Fibroblast of mammary gland (primary cell): ENCODE measurements at places on chromosomes 13 and 19.

- peak; percentile 29 for DNase-seq
These were observed 18.2 kb downstream of the UPF1 start for GRCh38 chr19:18849838-18850400.

DNA sequence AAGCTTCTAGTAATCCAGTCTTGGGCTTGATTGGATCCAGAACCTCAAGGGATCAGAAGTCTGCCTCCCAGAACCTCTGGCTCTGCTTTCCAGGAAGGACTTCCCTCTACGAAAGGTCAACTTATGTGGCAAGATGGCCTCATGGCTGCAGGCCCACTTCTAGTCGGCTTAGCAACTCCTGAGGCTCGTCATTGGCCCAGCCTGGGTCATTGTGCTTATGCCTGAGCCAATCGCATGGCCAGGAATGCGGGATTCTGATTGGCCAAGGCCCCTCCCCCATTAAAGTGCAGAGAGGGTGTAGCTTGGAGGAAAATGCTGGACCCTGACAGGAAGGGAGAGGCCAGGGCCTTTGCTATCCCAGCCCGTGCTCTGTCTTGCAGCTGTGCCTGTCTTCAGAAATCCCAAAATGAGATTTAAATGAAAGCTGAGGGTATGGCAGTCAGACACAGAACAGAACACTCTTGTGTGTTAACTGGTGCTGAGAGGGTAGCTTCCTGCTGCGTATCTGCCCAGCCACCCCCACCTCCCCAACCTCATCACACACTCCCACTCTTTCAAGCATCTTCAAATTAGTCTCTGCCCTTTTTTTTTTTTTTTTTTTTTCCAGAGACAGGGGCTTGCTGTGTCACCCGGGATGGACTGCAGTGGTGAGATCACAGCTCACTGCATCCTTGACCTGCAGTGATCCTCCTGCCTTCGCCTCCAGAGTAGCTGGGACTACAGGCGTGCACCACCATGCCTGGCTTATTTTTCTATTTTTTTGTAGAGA lies 5.5 kb upstream of the CCNE1 start:
- peak; percentile 82 for DNase-seq

GRCh38 chr19:41956621-41957020 lies 2.5 kb downstream of the RABAC1 start:
- no peak for DNase-seq

- no peak for DNase-seq
These were observed 43.8 kb upstream of the DCUN1D2 start for GRCh38 chr13:113534236-113534860.

- no peak for DNase-seq
These were observed 13.3 kb downstream of the ZDHHC20 start for GRCh38 chr13:21445759-21446158.

DNA sequence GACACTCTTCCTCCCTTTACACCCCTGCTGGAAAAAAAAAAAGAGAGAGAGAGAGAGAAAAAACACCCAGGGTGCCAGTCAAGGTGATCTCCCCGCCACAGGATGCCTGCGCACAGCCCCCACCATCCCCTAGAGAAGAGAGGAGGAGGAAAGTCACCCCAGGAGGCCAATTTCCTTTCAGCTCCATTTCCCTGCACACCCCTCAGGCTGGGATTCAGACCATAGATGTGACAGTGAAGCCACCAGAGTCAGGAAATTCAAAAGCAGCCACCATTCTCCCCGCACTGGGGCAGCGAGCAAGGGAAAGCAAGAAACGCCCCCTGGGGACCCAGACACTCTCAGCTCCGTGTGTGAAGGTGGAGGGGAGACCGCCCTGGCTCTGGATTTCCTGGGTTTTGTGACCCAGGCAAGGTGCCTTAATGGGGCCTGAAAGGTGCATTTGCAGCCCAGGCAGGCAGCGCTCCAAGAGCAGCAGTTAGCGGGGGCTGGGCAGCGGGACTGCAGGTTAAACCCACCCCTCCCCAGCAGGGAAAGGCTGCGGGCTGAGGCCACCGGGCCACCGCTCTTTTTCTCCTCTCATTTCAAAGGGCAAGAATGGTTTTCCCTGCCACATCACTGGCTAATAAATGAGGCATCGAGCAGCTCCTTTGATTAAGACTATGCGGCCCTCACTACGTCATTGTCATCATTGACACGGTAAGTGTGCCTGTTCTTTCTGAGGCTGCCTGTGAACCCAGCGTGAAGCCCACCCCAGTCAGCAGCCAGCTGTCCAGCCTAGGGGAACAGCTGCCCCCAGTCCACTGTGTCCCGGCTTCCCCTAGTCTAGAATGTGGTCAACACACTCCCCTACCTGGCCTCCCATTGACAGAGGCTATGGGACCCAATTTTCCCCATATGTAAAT lies 83.8 kb upstream of the TM9SF2 start:
- DNase-seq: no peak

- no peak for DNase-seq
These were observed 1108.4 kb upstream of the MIR17HG start for GRCh38 chr13:90239130-90239529.

GRCh38 chr19:50567052-50567841 lies 988 bp downstream of the LRRC4B start:
- DNase-seq: no peak

GRCh38 chr19:14442891-14443631 lies 10.0 kb downstream of the PKN1 start:
- DNase-seq: no peak

GRCh38 chr13:109479534-109479933 lies 306.8 kb downstream of the IRS2 start:
- no peak for DNase-seq
